ENCODE measurements at places on chromosomes 6 and 20.

GRCh38 chr6:146065690-146066089 is 36.8 kb downstream of the GRM1 start:
- no peak for DNase-seq

- DNase-seq = no peak
Measured at GRCh38 chr20:916825-917224, 691 bp upstream of the ANGPT4 start.

DNA sequence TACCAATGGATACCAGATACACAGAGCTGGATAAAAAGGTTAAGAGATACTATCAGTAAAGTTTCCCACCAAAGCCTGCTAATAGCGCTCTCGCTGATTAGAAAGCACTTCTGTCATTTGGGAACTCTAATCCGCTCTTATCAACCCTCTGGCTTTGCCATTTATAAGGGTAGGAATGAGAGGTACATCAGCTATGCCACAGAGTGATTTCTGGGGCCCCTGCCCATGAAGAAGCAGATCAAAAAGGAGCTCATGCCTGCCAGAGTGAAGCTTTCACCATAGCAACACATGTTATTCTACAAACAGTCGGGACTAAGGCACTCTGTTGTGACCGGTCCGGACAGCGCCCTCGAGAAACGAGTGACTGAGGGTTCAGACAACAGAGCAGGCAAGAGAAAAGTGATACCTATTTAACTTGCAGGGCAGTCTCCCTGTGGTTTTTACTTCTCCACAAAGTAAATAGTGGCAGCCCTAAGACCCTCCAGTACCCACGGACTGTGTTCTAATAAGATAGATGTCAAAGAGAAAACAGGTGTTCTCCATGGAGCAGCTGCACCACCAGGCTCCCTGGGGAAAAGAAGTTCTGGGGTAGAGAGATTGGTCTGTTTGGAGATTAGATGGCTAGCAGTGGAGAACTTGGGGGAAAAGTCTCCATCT is 5.6 kb downstream of the TRAM2 start:
- DNase-seq = no peak

- DNase-seq = no peak
Measured at GRCh38 chr6:3607599-3607998, 143.9 kb downstream of the PXDC1 start.

DNA sequence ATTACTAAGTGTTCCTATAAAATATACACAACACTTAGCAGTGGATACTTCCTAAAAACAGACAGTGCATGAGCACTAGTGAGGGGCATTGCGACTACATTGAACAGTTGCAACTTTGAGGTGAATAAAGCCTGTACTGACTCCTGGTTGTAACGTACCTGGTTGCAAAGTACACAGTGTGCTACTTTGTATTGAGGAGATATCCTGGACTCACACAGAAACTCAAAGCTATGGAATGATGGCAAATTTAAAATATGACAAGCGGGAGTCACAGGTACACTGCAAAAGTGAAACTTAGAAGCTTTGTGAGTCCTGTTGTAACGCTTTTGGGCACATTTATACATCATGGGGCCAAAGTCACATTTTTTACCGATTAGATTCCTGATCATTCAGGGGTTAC is 55.6 kb upstream of the HLA-A start:
- no peak for DNase-seq

DNA sequence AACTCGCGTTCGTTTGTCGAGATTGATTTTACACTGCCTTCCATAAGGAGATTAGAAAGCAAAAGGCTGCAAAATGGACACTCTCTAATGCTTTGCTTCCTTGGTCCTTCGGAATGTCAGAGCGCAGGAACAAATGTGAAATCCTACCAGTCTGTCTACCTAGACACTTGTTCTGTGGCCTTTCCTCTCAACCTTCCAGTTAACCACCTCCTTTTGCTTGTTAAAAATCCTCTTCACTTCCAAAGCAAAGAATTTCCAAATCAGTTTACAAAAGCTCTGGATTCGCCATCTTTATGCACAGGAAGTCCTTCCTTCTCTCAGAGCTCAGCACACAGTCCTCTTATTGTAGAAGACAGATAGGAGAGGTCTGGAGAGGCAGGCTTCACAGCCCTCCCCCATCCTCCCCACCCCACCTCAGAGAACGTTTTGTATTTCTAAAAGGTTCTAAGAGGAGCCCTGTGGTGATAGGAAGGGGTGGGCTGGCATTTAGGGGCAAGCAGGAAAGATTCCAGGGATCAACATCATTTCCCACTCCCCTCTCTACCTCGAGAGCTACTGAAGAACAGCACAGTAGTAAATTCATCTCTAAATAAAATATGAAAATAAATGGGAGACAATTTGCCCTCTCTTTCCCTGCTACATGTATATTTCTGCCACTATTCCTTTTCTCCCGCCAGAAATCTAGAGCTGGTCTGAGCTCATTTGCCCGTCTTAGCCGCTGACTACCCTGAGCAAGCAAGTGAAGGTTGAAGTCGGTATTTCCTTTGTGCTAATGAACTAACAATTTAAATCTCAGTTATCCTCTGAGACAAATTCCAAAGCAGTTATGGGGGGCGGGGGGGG is 18.9 kb downstream of the TFAP2A start:
- no peak for DNase-seq

DNA sequence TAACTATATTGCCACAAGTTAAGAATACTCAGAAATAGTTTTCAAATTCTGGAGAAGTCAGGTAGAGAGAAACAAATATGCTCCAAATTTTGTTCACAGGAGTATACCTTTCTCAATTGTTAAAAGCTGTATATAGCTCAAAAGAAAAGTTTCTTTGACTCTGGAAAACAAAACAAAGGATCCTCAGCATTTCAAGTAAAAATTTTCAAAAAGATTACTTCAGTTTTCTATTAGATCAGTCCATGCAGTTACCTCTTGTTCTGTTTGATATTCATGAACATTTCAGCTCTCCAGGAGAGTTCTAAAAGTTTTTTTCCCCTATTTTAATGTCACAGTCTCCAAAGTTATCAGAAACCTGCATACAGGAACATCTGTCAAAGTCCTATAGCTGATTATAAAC is 30.4 kb upstream of the ENTPD6 start:
- DNase-seq = no peak

Measured in hippocampal formation (tissue), 2 donors.